Naive thymus-derived CD8-positive, alpha-beta T cell (primary cell): ENCODE measurements at places on chromosomes 1 and 21.

- DNase-seq: no peak
Observed at GRCh38 chr1:41348394-41348793, 12.8 kb upstream of the FOXO6 start.

DNA sequence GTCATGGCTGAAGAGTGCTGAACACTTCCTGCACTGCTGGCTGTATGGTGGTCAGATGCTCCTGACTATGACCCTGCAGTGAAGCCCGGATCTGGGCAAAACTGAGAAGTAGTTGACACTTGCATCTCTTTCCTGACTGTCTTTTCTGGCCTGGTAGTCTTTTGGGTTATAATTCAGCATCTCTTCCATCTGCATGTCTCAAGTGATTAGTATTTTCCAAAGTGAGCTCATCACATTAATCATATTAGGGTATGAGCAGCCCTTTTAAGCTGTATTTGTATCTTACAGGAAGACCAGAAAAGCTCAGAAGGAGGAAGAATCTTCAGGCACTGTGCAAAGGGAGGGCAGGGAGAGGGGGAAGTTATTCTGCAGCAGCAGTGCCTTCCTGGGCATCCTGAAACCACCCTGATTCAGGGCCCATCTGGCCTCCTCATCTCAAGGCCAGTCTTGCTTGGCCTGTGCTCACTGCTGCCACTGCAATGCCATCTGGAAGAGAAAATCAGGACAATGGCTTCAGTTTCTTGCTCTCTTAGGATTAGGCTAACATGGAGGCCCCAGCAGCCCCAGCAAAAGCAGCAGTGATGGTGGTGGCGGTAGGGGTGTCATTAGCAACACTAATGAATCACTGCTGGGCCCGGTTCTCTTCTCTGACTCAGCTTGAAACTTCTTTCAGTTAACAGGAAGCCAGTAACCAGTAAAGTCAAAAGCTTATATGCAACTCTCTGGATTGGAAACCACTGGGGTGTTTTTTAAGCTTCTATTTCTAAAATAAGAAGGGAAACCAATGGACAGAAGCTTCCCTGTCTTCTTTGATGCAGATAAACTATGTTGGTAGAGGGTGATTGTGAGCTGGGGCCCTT lies 63.3 kb upstream of the WDR26 start:
- DNase-seq: no peak

GRCh38 chr1:53349968-53350852 lies 22.3 kb upstream of the LRP8 start:
- DNase-seq: no peak

DNA sequence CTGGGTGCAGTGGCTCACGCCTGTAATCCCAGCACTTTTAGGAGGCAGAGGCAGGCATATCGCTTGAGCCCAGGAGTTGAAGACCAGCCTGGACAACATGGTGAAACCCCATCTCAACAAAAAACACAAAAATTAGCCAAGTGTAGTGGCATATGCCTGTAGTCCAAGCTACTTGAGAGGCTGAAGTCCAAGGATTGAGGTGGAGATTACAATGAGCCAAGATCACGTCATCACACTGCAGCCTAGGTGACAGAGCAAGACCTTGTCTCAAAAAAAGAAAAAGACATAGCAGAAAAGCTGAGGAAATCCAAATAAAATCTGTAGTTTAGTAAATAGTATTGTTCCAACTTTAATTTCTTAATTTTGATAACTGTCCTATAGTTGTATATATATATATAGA lies 11.5 kb upstream of the ASH1L start:
- DNase-seq: no peak

- no peak for DNase-seq
Observed at GRCh38 chr1:93671099-93671621, 10.5 kb downstream of the BCAR3 start.

DNA sequence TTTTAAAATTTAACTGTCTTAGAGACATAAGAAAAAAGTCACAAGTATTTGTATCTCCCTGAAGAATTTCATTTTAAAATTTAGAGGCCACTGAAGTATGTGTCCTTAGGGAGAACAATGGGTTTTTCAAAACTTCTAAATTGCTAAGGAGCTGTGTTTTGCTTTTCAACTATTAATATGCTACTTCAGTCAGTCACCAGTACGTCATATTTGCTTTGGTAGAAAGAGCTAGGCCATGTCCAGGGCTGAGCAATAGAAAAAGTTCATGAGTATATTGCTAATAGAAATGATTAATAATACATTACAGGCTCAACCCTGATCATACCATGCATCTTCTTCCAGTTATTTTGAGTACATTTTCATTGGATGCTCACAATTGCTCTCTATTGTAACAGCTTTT lies 1.7 kb upstream of the SGIP1 start:
- no peak for DNase-seq

DNA sequence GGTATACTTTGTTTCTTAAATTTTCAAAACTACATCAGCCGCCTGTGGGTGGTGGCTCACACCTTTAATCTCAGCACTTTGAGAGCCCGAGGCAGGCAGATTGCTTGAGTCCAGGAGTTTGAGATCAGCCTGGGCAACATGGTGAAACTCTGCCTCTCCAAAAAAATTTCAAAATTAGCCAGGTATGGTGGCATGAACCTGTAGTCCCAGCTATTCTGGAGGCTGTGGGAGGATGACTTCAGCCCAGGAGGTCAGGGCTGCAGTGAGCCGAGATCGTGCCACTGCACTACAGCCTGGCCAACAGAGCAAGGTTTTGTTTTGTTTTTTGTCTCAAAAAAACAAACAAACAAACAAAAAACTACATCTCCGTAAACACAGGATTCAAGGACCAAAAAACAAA lies 3.3 kb downstream of the EYA3 start:
- no peak for DNase-seq

- DNase-seq: no peak
Observed at GRCh38 chr1:46413596-46413985, 19.5 kb downstream of the FAAH start.

DNA sequence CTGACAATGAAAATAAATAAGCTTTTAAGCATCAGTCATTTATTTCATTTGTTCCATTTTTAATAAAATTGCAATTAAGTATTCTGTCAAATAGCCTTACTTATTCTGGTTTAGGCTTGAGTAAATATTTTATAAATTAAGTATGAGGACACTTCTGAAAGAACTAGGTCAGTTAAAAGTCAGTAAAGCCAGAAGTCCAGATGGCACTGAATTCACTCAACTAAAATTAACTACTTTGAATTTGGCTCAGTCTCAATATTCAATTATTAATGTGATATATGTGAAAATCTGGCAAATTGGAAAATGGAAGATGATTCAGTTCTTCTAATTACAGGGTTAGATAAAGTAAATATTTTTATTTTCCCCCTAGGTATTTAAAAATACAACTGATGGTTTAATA lies 174.2 kb downstream of the BRINP3 start:
- no peak for DNase-seq

DNA sequence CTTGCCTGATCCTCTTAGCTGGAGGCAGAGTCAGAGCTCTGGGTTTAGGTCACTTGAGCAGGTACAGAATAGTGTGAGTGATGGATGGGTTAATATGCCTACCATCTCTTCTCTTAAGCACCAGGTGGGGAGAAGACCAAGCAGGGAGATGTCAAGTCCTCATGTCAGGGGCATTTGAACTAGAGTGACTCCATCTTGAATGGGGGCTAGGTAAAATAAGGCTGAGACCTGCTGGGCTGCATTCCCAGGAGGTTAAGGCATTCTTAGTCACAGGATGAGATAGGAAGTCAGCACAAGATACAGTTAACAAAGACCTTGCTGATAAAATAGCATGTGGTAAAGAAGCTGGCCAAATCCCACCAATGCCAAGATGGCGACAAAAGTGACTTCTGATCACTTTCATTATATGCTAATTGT lies 77.4 kb upstream of the BTG3 start:
- no peak for DNase-seq

GRCh38 chr1:171583591-171584201 lies 38.3 kb upstream of the MYOCOS start:
- DNase-seq: no peak

DNA sequence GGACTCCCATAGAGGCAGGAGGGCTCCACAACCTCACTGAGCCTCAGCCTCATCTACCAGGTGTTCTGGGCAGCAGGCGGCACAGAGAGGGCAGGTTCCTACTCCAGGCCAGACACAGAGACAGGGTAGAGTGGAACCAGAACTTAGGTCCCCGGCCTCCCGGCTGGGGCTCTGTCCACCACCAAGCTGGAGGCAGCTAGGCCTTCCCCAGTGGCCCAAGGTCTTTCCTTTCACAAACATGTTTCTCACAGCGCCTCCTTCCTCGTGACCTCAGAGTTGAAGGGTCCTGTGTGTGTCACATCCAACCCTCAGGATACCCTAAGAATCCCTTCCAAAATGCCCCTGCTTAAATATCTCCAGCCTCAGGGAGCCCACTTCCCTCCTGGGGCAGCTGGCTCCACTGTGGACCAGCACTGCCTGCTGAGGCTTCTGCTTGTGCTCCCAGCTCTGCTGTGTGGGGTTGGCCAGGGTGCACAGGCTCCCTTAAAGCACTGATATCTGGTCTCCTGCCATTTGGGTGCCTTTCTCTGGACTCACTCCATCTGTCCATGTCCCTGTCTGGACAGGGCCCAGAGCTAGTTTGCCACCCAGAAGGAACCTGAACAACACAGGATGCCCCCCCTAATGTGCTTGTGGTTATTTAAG lies 33.2 kb upstream of the MAGOH start:
- no peak for DNase-seq

GRCh38 chr1:915295-916172 lies 8.2 kb upstream of the SAMD11 start:
- no peak for DNase-seq
